ENCODE measurements at places on chromosomes 3 and 15. TPM values are rescaled to one million over a fixed set of nuclear protein-coding genes. Genes with fewer than 3 reads are reported as not detected.

DNA sequence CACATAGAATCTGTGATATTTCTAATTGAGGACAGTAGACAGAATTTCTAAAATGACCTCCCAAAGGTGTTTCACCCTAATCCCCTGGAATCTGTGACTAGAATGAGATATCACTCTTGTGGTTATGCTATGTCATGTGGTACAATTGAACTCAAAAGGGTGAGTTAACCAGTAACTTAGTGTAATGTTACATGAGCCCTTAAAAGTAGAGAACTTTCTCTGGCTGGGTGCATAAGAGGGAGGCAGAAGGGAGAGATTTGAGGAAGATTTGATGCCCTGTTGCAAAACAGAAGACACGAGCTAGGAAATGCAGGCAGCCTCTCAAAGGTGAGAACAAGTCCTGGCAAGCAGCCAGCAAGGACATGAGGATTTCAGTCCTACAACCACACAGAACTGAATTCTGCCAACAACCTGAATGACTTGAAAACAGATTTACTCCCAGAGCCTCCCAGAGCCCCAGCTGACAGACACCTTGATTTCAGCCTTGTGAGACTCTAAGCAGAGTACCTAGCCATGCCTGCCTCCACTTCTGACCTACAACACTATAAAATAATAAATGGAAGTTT lies 160.3 kb downstream of the MTHFS start:
- no peak overlapping the region for H3K27ac ChIP-seq
- no peaks in the 10 kb centered on the region for H3K36me3 ChIP-seq
- no peak overlapping the region for H3K4me3 ChIP-seq
- no peaks in the 10 kb centered on the region for H3K27me3 ChIP-seq
- H3K4me1 ChIP-seq = no peaks in the 10 kb centered on the region
- DNase-seq = no peak

The AGBL1 gene
- 1.2 TPM for total RNA-seq

- H3K27ac ChIP-seq = no peak overlapping the region
- no peaks in the 10 kb centered on the region for H3K27me3 ChIP-seq
- no peaks in the 10 kb centered on the region for H3K36me3 ChIP-seq
- H3K4me3 ChIP-seq = no peak overlapping the region
Observed at GRCh38 chr3:32963871-32964270, 12.4 kb downstream of the CCR4 start.

The TRPM1 gene
- not detected for total RNA-seq

DNA sequence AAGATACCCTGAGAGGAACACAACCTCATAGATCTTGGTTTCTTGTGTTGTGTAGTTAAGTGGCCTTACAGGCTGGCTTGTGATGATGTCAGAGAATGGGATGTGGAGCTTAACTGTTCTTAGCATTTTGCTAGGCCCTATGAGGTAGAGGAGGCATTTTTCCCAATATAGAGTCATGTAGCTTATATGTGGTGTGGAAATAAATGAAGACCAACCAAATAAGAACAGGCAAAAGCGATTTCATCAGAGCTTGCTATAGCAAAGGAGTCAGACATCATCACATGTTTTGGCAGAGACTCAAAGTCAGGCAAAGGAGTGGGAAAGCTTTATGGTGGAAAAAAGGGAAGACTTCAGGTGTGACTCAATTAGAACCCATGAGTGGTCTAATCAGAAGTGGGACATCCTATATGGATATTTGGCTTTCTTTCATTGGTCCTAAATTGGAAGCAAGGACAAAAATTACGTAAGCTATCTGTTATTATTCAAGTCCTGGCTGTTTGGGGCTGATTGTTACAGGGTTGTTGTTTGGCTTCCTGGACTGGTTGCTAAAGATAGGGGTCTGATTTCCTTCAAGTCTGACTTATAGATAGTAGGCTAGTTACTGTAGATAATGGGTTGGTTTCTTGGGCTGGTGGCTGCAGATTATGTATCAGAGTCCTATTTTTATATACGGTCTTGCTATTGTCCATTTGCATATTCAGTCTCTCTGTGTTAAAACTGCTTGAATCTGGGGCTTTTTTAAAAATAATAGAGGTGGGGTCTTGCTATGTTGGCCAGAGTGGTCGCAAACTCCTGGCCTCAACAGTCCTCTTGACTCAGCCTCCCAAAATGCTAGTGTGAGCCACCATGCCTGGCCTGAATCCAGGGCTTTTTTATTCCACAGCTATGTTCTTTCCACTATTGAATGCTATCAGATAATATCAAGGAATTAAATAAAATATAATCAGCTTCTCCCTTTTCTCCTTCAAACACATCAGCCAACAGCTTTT lies 30.3 kb upstream of the SETD2 start:
- no peaks in the 10 kb centered on the region for H3K36me3 ChIP-seq
- no peak overlapping the region for H3K4me3 ChIP-seq

- no peak overlapping the region for H3K4me3 ChIP-seq
- no peaks in the 10 kb centered on the region for H3K4me1 ChIP-seq
- no peak overlapping the region for H3K27ac ChIP-seq
Observed at GRCh38 chr3:27325419-27325818, 43.8 kb downstream of the NEK10 start.

The GOLGA6L26 gene
- total RNA-seq = not detected

DNA sequence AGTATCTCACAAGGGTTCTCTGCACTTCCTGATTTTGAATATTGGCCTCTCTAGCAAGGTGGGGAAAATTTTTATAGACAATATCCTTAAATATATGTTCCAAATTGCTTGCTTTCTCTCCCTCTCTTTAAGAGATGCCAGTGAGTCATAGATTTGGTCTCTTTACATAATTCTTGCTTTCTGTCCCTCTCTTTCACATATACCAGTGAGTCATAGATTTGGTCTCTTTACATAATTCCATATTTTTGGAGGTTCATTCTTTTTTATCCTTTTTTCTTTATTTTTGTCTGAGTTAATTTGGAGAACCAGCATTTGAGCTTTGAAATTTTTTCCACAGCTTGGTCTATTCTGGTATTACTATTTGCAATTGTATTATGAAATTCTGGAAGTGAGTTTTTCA lies 77.7 kb upstream of the NUDT16 start:
- no peaks in the 10 kb centered on the region for H3K27me3 ChIP-seq
- H3K4me3 ChIP-seq = no peak overlapping the region
- no peaks in the 10 kb centered on the region for H3K36me3 ChIP-seq
- H3K4me1 ChIP-seq = no peaks in the 10 kb centered on the region
- no peak overlapping the region for H3K27ac ChIP-seq

All from tibial nerve (tissue), 4 donors.